ENCODE measurements at places on chromosomes 5 and 9. TPM values are rescaled to one million over a fixed set of nuclear protein-coding genes. Genes with fewer than 3 reads are reported as not detected.

- no peak for DNase-seq
Observed at GRCh38 chr5:140005145-140005591, 37.9 kb downstream of the NRG2 start.

- no peak for DNase-seq
Observed at GRCh38 chr9:27431543-27432147, 92.4 kb upstream of the IFNK start.

- peak; percentile 12 for DNase-seq
Observed at GRCh38 chr9:127585161-127585819, 26.8 kb upstream of the STXBP1 start.

DNA sequence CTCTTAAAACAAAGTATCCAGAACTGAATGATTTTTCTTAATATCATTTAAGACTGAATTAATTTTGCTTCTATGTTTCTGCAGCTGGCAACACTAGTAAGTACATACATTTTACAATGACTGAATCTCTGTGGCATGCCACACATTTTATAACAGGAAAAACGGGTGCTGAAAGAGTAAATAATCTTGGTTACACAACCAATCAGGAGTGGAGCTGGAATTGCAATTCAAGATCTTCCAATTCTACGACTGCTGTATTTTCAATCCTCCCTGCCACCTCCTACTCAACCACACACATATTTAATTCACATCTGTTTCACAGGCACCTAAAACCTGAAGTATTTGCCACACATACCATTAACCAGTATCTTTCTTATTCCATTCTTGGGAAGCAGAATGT is 52.7 kb upstream of the NR5A1 start:
- peak; percentile 49 for DNase-seq

GRCh38 chr5:109997161-109997560 is 307.4 kb downstream of the MAN2A1 start:
- no peak for DNase-seq

DNA sequence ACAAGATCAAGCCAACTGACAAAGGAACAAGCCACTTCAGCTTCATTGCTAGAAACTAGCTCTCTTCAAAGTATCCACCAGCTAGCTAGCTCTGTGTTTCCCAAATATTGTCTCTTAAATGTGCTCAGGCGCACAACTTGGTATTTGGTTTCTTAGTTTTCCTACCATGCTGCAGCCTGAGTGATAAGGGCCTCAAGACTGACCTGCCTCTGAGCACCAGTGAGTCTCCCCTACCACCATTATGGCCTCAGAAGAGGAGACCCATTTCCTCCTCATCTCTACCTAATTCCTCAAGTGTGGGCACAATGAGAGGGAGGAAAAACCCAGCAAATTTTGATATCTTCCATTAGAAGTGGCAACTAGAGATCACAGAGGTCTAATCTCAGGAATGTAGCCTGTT is 34.6 kb upstream of the KIF2A start:
- DNase-seq, result no peak

- no peak for DNase-seq
Observed at GRCh38 chr5:4212071-4212739, 616.6 kb downstream of the IRX1 start.

DNA sequence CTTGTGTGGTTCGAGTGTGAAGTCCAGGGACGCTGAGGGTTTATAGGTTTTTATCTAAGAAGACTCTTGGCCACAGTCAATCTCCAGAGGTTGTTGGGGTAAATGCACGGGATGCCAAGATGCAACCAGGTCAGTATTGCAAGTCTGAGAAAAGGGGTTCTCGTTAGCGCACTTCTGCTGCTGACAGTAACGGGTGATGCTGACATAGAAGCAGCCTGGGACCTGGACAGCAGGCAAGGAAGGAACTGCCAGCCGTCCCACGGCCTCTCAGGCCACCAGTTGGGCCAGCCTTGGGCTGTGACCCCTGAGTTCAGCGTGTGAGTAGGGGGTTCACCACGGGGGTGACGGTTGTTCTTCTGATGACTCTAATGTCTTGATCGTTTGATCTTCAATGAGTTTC is 39.0 kb downstream of the TENT4A start:
- DNase-seq, result no peak

DNA sequence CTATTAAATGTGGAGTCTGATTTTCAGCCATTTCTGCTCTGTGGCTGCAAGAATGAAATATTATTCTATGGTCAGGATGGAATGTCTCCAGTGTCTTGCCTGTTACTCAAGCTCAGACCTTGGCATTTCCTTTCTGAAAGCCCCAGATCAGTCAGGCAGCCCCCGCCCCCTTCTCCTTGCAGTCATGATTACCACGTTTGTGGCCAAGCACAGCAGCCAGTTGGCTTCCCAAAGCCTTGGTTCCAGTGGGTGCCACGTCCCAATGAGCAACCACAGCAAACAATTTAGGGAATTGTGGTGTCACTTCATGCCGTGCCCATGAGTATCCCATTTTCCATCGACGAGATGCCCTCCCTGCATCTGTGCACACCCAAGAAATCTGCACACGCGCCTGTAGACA is 9.7 kb upstream of the OBP2A start:
- peak; percentile 48 for DNase-seq

DNA sequence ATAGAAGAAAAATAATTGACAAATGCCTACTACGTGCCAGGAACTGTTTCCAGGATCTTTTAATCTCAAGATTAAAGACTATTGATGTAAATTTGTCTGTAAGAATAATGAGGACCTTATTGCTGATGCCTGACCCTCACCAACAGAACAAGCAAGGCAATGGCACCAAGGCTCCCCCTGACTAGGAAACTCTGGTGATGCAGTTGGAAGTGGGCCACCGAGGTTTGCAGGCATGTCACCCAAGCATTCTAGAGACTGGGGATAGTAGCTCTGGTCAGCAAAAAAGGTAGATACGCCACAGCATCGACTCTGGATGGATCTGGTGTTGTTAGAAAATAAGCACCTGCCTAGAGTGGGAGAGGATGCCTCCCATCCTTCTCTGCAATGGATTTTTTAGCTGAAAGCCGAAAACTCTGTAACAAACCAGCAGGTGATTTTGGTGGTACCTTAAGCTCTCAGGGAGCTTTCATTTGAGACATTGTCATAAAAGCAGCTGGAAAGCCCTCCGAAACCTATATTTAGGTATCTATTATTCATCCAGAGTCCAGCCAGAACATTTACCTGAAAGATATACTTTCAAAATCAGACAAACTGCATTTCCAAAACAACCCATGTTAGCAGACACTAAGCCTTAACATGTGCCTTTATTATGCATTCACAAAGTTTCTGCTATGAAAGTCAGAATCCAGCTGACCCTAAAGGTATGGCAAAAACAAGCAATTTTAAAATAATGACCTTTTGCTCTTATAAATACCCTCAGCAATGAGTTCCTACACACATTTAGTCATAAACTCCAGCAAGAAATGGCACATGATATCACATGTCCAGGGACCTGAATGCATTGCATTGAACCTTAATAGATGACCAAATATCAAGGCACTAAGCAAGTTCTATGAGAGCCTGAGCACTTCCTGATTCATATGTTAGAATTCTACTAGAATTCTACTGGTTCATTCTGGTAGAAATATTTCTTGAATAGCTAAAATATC is 308.4 kb downstream of the PDE4D start:
- DNase-seq, result no peak

DNA sequence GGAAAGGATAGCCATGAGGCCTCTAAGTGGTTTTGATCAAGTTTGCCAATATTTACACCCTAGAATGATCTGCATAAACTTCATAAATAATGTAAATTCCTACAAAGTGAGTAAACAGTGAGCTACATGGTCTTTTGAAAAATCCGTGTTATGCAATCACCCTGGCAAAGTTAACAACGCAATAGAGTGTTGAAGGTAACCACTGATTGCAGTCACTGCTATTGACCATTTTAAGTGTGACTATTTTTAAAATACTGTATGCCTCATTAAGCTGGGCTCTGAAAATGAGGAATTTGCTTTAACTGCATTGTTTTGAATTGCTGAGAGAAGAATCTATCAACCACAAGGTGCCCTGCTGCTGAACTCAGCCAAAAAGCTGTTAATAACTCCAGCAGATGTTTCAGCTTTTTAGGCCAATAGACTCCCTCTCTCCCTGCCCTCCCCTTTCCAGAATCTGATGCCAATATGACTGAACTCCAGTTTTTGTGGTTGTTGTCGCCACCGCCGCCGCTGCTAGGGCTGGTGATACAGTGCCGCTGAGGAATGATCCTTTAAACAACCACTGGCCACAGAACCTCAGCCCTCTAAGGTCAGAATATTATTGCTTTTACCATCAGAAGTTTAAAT is 35.3 kb upstream of the SMARCA2 start:
- DNase-seq, result peak; percentile 92

- no peak for DNase-seq
Observed at GRCh38 chr5:33230467-33231078, 210.2 kb upstream of the TARS1 start.

GRCh38 chr5:125274938-125275724 is 528.7 kb upstream of the ZNF608 start:
- no peak for DNase-seq

- DNase-seq, result peak; percentile 55
Observed at GRCh38 chr5:60382716-60383115, 317.2 kb downstream of the DEPDC1B start.

DNA sequence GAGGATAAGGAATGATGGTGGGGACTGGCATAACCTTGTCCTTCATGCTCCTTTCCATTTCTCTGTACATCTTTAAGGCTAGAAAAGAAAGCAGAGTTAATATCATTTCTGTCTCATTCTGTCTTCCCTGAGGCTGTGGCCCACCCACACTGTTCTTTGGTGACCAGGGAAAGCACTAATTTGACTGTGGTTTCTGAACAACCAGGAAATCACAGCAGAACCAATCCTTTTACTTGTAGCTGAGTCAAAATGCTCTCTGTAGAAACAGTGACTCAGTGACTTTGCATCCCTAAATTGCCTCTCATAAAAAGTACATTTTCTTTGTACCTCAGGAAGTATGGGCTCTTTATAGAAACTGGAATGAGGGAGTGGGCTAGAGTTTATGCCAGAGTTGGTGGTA is 28.1 kb downstream of the IL33 start:
- DNase-seq, result peak; percentile 71

DAPK1 gene
- polyA plus RNA-seq, result 0.80 TPM

Measured in GM23248 (cell line).